ENCODE measurements at places on chromosomes 13 and 19.

- no peak for DNase-seq
These were observed at the start of gene HCST for GRCh38 chr19:35901854-35902661. Gene HCST, plus strand, starts transcription at chr19:35902529. Its CDS starts 65 bp downstream, at chr19:35902594.

- no peak for DNase-seq
These were observed 13.1 kb downstream of the ERFL start for GRCh38 chr19:41915021-41915775.

GRCh38 chr19:58468216-58468839, 1.4 kb downstream of the ZNF324 start:
- DNase-seq = no peak

DNA sequence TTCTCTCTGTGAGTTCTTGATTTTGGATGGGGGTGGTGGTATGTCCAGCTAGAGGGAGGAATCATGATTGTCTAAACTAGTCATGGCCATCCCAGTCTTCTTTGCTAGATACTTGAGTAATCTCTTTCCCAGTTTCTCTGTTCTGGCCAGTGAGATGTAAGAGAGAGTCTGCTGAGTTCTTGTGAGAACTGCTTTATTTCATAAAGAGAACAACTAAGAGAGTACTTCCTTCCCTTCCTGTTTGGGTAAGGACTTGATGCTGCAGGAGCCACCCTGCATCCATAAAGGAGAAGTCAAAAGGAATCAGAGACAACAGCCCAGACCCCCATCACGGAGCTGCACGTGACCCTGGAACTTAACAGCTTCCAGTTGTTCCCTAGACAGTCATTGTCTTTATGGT, 3.0 kb upstream of the RASL11A start:
- DNase-seq = no peak

DNA sequence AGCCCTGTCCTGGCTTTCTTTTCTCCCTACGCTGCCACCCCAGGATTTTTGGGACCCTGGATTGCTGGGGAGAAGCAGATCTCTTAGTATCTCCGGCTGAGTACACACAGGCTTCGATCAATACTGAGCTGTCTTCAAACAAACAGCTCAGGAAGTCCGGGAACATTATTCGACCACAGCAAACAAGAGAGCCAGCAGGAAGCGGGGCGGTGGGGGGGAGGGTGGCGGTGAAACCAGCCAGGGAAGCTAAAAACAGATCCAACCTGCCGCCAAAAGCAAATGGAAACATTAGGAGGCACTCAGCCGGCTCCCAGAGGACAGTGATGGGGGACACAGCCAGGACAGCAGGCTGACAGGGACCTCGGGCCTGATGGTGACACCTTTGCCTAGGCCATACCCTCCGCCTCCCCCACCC, 12.2 kb upstream of the BCAM start:
- DNase-seq = no peak

- no peak for DNase-seq
These were observed 38.1 kb downstream of the DGKH start for GRCh38 chr13:42086582-42086981.

DNA sequence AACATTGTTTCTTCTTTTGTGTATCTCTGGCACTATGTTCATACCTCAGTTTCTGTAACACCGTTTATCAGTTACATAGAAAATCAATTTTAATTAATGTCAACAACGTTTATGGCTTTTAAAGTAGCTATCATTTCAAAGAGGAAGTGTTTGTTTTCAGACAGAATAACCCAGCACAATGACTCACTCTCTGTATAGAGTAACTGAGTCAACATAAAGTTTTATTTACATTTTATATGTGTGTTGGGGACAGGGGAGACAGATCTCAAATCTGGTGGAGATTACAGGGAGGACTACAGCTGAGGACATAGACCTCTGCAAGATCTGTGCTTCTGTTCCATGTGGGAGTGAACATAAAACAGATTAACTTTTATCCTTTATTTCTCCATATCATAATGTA, 2590.1 kb downstream of the PCDH9 start:
- DNase-seq = no peak

DNA sequence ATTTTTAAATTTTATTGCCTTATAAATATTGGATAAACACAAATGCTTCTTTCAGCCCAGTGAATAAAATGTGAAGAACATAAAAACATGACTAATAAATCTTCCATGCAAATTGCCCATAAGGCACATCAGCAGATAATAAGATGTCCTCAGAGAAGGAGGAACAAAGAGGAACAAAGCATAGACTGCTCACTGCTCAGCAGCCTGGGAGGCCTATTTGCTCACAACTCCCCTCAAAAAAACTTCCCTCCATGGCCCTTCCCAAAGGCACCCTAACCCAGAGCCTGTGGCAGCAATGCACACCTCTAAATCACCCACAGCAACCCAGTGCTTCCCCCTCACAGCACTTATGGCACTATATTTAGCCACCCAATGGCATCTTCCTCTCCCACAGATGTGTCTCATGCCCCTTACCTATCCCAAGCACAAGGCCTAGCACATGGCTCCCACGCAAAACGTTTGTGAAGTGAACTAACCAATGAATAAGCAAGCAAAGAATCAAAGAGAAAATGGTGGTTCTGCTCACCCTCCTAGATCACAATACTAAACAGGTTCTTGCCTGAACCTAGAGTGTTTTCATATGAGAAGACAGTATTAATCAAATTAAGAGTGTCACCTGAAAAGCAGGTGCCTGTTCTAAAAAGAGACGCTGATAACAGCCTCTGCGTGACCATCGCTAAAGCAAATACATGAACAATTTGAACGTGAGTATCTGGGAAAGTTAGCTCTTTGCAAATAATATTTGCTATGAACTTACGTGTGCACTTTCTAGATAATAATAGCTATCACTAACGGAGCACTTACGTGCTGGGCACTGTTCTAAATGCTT, 96.9 kb downstream of the TBC1D4 start:
- DNase-seq = no peak

- no peak for DNase-seq
These were observed 97.5 kb downstream of the TNFRSF19 start for GRCh38 chr13:23667750-23668149.

DNA sequence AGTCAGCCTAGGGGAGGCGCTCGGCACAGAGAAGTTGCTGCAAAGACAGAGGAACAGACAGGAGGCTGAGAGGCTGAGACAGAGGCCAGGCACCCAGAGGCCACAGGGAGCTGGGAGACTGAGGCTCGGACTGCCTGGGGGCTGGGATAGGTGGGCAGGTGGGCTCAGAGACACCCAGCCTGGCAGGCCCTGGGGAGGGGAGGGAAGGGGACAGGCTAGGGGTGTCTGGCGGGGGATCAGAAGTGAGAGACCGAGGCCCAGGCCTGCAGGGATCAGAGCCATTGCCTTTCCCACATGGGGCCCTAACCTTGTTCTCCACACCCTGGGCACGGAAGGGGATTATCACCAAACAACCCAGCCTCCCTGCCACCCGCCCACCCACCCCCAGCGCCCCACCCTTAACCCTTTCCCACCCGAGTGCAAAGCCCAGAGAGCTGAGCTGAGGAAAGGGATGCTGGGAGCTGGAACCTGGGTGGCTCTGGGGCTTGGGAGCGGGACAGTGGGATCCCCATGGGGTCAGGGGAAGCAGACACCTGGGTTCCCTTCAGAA, 1.3 kb downstream of the NTN5 start:
- DNase-seq = no peak

DNA sequence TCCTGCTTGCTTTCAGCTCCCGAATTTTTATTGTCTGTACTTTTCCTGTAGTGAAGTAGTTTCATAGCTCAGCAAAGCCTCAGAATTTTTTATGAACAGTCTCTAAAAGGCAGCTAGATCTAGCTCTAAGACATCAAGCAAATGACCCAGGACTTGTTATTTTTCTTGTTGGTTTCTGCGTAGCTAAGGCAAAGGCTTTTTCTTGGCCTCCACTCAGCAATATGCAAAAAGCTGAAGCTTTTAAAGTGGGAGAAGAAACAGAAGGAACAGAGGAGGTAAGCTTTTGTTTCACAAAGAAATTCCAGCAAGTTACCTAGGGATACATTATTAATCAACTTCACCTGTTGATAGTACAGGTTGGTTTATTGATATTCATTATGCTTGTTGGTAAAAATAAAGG, 235.9 kb downstream of the PCDH20 start:
- DNase-seq = no peak

- peak; percentile 90 for DNase-seq
These were observed 29.8 kb upstream of the GRTP1 start for GRCh38 chr13:113393563-113394338.

DNA sequence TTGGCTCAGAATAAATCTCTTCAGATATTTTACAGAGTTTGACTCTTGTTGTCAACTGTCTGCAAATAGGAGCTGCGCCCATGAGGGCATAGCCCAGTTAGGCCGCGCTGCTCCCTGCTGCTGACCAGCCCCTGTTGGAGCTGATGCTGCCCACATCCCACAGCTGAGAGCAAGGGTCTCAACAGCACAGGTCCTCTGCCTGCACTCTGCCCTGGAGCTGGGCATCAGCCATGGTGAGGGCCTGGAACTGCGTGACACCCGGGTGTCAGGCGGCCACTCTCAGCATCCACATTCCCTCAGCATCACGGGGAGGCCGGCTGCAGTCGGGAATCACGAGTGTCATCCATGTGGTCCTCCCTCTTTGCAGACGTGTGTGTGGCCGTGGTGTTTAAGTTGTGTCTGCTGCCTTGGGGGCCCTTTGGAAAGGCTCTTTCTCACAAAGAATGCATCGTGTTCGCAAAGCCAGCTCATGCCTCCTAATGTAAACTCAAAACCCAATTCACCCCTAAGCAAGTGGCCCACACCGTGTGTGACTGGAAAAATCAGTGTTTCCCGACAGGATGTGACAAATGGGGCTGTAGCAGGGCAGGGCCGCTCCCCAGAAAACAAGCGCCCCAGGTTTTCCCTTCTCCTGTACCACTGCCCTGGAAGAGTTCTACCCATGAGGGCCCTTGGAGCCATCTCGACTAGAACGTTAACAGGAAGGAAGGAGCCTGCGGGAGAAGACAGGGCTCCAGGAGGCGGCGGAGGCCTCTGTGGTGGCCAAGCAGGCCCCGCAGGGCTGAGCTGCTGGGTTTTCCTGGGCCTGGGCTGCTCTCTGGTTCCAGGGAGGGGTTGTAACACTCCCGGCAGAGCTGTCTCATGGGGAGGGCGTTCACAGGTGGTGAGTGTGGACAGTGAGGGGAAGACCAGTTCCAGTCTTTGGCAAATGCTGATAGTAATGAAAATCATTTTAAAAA, 20.3 kb downstream of the ATP11A start:
- no peak for DNase-seq

DNA sequence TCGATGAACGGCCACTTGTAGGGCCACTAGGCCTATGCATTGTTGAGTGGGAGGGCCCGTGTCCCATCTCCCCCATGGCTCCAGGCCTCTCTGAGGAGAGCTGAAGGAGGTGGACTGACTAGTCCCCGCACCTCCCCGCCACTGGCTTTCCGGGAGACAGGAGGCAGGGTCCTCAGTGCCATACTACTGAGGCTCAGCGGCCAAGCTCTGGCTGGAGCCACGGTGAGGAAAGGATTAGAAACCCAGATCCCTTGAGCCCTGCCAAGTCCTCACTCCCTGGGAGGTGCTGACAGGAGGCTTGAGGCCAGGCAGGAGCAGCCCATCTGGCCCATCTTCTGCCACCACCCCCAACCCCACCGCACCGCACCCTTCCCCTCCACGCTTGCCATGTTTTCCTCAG, 29.0 kb downstream of the CCDC8 start:
- no peak for DNase-seq

DNA sequence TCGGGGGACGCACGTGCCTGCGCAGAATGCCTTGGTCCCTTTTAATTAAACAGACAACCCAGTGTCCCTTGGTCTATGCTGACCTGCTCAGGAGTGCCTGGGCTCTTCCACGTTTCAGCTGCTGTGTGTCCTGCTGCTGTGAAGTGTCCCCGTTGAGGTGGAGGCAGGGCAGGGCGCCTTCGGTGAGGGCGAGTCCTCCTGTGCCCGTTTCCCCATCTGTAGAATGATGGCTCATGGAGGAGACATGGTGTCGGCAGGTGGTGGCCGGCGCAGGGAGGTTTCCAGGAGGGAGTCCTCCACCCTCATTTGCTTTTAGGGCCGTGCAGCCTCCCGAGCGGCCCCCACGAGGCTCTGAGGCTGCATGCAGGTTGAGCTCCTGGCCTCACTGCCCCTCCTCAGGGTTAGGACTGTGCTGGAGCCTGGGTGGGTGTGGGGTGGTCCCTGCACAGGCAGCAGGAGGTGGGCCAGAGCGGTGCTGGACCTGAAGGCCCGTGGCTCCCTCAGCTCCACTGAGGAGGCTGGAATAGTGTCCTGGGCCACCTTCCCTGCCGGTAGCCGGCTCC, 8.8 kb downstream of the STK11 start:
- no peak for DNase-seq

GRCh38 chr13:51943721-51944120, 67.5 kb downstream of the ATP7B start:
- DNase-seq = no peak

DNA sequence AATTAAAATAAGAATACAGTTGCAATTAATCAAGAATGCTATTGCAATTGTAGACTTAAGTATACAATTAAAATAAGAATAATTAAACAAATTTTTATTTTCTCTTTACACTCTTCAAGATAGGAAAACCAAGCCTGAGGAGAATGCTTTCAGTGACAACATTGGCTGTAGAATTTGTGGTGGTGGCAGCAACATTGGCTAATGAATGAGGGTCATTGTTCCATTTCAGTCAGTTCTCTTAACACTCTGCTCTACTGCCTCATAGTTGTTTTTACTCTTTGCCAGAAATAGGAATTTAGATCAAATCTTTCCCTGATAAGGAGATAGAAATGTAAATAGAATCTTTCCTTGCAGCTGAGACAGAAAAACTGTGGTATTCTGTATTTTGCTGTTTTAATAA, 391.6 kb downstream of the PCDH20 start:
- no peak for DNase-seq

GRCh38 chr13:50864492-50864891, 21.0 kb upstream of the DLEU7 start:
- DNase-seq = no peak

DNA sequence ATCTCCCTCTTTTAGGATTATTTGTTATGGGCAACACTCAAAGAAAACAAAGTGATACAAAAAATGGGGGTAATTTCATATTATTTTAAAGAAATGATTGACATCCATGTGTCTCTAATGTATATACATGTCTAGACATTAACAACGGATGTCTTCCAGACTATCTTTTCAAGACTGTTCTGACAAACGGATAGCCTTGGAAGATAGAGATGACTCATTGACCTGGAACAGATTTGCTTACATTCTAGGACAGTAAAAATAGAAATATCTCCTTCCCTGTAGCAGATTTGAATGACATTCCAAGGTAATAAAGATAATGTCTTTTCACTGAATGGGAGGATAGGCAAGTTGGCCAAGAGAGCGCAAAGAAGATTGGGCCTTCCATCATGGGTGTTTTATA, 26.2 kb upstream of the SLITRK6 start:
- no peak for DNase-seq

- no peak for DNase-seq
These were observed 194.3 kb downstream of the DLEU7 start for GRCh38 chr13:50649211-50649610.

- no peak for DNase-seq
These were observed 44.7 kb downstream of the PSPC1 start for GRCh38 chr13:19737844-19738557.

- DNase-seq = no peak
These were observed 388.6 kb upstream of the MIR17HG start for GRCh38 chr13:90958866-90959265.

Data from cerebellum (tissue), 4 donors.